Mesenchymal stem cell (in vitro differentiated cells and primary cell): ENCODE measurements at places on chromosomes 12 and 14.

- peak; percentile 48 for DNase-seq
These were observed 136.3 kb upstream of the PZP start for GRCh38 chr12:9344541-9344940.

DNA sequence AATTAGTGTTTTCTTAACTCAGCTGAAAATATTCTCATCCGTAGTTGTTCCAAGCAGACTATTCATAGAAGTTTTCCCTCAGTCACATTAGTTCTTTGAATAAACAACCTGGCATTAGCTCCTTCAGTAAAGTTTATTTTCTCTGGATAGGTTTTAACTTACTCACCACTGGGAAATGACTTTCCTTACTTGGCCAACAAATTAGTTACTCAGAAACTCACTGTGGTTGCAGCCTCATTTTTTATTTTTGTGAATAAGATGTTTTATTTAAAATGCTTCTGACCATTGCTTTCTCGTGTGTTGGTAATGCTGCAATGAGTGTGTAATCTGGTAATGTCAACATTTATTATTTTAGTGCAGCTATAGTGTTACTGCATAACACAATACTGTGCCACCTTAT is 74.9 kb downstream of the NOVA1 start:
- DNase-seq: peak; percentile 63

- DNase-seq: no peak
These were observed 9.0 kb upstream of the LRFN5 start for GRCh38 chr14:41597647-41598046.

- DNase-seq: no peak
These were observed 51.9 kb downstream of the RASSF8 start for GRCh38 chr12:26010293-26010821.

- no peak for DNase-seq
These were observed 850 bp upstream of the ZNF385A start for GRCh38 chr12:54385251-54385914.

DNA sequence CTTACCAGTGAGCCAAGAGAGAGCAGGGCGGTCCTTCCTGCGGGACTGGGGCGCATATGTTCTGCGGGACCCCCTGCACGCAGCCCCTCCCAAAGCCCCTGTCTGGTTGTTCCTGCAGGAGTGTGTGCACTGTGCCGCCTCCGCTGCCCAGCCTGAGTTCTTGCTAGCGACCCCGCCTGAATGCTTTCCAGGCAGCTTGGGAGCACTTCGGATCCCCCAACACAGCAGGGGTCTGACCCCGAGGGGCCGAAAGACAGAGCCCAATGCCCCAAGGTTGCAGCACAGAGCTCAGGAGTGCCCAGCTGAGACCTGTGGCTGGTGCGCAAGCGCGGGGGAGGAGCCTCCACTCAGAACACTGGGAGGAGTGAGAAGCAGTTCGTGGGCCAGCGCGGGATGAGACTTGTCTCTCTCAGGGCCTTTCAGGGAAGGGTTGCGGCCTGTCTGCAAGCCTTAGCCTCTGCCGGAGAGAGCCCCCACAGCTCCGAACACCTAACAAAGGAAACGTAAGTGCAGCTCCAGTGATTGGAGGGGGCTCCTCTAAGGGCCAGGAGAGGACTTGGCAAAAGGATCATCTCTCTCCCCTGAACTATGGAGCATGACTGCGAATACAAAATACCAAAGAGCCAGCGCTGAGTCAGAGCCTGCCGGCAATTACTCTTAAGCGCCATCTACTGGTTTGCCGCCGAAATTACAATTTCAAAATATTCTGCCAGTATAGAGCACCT is 50.5 kb downstream of the GTF2A1 start:
- peak; percentile 92 for DNase-seq

GRCh38 chr14:72958548-72958947 is 32.3 kb downstream of the DCAF4 start:
- no peak for DNase-seq

GRCh38 chr12:5258498-5258897 is 173.4 kb upstream of the NTF3 start:
- DNase-seq: no peak

GRCh38 chr14:75297411-75298040 is 18.9 kb downstream of the FOS start:
- no peak for DNase-seq

DNA sequence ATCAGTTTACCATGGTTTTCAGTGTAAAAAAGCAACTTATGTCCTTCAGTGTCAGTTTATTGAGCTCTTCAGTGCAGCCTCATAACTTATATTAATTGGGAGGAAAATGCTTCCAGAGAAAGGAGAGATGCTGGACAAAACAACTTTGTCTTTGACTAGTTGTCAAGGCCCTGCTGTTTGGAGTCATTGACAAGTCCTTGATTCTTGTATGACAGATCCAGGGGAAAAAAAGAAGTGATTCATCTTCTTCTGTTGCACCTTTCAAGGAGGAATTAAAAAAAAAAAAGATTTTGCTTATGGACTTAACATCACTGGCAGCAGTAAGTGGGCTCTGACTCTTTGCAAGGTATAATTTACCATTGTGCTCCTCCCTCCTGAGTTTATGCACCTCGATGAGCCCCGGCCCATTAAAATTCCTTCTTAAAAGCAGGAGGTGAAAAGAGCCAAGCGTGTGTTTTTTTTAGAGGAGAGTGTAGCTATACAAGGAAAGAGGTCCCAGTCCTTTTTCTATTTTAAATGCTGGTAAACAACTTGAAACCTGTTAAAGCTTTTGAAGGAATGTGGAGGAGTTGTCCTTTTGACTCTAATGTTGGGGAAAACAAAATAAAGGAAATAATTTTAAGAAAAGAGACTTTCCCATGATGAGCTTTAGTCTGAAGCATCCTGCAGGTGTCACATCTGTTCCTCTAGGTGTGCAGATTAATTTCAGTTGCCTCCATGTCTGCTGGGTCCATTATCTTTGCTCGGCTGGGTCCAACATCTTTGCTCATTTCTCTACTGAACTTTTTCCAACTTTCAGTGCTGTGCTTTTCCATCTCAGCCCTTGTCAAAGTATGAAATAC is 431.6 kb downstream of the RAD51B start:
- DNase-seq: no peak

- DNase-seq: no peak
These were observed 22.1 kb downstream of the DACT1 start for GRCh38 chr14:58659846-58660245.

DNA sequence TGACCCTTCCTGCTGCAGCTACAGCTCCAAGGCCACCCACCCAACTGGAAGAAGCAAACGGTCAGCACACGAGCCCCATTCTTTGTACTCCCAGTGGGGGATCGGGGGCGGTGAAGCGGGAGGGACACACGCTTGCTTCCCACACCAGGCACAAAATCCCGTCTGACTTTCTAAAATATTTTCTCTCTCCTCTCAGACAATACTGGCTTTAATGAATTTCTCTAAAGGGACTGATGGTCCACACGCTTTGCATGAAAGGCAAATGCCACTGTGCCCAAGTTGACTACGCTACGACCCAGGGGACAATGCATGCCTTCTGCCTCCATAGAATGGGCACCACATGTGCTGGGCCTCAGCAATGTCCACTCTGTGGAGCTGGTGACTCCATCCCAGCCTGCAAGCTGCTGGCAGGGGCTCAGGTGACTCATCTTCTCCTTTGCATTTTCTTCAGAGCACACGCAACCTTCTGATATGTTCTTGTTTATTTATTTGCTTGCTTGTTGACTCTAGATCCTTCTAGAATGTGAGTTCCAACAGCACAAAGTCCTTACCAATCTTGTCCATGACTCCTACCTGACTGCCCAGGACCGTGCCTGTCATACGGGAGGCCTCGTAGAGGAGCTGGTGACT is 15.6 kb downstream of the SYNE3 start:
- DNase-seq: peak; percentile 89

DNA sequence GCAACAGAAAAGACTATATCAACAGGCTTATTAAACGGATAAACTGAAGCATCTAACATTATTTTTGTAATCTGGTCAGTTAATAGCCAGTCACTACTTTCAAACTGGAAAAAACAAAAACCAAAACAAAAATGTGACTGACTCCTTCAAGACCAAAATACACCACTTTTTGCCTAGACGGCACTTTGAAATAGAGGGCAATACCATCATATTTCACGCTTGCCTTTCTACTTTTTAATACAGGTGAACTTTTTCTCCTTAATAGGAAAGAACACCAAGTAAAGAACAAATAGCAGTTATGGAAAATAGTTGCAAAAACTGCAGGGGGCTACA is 550 bp upstream of the NUP107 start:
- DNase-seq: no peak

GRCh38 chr14:104187121-104187889 is 48.9 kb downstream of the KIF26A start:
- DNase-seq: no peak

DNA sequence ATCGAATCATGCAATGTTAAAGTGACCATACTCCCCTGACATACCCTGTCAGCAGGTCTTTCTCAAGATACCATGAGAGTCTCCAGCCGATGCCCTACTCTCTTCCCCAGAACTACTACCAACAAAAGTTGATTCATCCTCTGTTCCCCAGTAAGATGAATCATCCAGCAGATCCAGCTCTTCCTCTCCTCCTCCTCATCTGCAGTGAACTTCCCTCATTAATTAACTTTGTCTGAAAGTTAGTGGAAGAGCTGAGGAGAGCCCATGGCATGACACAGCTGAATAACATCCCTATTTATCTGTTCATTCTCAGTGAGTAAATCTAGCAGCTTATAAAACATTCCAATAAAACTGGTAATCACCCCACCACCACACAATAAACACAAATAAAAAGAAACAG is 213.4 kb downstream of the EGLN3 start:
- DNase-seq: peak; percentile 76
